Activated T-cell treated with anti-CD3 and anti-CD28 coated beads, Interleukin-2, amount 50 U/mL, for 1 hour (primary cell): ENCODE measurements at places on chromosomes 5 and 9.

DNA sequence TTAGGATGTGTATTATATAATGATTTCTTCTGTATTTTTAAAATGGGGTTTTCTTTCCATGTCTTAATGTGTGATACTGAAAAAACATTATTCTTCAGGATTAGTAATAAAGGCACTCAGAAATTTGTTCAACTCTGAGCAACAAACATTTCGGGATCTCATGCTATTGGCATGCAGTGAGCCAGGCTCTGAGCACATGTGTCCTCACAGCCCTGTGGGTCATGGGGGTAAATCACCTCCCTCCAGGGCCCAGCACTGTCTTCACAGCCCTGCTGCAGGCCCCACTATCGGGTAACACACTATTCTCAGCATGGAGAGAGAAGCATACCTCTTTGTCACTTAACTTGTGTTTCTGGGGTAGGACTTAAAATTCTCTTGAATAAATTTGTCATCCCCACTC lies 14.0 kb downstream of the TMEM174 start:
- DNase-seq: no peak

GRCh38 chr5:154445422-154446194 lies at the start of gene SAP30L:
Gene SAP30L, plus strand, starts transcription at chr5:154445997. Its CDS starts 608 bp downstream, at chr5:154446605.
- peak; percentile 99 for DNase-seq

DNA sequence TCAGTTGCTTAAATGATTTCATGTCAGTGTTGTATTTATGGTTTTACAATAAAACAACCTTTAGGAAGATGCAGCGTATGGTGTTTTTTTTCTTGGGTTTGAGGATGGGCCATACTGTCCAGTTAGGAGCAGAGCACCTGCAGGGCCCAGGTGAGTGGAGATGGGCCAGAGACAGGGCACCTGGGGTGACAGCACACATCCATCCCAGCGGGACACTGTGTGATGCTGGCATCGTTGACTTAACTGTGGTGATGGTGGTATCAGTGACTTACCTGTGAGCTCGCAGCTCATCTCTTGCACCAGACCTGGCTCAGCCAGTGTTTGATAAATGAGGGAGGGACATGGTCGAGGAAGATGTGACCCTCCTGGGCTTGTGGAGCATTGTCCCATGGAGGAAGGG lies 21.6 kb downstream of the AMBP start:
- DNase-seq: no peak

- no peak for DNase-seq
These were observed 127.2 kb upstream of the ADAMTSL1 start for GRCh38 chr9:18346745-18347144.

DNA sequence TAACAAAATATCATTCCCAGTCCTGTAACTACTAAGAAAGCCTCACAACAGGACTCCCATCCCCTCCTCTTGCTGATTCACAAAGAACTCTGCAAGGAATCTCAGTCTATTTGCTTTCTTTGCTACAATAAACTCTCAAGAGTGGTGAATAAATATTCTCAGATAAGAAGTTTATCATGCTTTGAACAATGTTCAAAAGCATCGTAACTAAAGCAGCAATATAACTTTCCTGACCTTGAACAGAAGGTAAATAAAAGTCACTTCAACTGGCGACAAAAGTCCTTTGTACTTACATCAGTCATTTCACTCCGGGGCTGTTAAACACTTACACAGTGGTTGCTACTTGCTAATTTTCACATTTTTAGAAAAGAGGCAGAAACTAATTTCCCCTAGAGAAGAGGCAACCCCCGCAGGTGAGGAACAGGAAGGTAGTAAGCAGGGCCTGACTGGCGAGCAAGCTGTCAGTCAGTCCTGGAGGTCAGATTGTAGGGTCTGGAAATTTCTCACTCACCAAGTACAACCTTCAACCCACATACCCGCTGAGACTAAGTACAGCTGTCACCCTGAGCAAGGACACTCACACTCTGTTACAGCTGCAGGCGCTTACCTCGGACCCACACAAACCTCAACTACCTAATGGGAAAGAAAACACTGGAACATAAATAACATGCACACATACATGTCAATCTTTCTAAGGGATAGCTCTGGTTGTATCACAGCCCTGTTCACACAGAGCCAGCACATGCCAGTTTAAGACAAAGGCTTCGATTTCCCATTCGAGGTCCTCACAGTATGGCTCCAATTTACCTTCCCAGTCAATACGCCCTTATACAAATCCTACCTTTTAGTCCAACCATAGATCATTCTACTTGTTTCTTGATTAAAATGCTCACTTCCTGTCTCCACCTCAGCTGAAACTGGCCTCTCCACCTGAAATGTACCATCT lies 104.6 kb upstream of the RETREG1 start:
- DNase-seq: no peak

DNA sequence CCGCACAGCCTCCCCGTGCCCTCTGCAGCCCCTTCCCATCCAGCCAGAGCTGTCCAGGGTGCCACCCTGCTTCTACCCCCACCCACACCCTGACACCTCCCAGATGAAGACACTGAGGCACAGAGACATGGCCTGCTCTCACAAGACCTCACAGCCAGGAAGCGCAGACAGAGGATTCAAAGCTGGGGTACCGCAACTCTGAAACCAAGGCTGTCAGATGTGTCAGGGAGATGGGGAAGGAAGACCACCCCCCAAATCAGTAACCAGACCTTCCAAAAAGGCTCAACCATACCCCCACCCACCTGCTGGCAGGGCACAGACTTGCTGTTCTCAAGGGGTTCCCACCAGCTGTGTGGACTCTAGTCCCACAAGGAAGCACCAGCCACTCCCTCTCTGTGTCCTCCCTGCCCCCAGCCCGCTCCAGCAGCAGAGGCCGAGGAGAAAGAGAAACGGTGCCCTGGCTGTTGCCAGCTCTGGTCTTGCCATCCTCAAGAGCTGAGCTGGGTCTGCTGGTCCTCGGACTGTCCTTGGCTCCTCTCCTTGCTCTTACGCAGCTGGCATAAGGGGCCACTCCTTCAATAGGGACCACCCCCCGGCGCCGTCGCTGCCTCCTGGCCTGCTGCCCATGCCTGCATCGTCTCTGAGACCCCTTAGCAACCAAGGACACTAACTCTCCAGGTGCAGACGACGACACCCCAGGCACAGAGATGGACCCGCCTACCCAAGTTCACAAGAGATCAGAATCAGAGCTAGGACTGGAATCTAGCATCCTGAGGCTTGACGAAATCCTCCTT lies 699 bp downstream of the AKNA start:
- no peak for DNase-seq

DNA sequence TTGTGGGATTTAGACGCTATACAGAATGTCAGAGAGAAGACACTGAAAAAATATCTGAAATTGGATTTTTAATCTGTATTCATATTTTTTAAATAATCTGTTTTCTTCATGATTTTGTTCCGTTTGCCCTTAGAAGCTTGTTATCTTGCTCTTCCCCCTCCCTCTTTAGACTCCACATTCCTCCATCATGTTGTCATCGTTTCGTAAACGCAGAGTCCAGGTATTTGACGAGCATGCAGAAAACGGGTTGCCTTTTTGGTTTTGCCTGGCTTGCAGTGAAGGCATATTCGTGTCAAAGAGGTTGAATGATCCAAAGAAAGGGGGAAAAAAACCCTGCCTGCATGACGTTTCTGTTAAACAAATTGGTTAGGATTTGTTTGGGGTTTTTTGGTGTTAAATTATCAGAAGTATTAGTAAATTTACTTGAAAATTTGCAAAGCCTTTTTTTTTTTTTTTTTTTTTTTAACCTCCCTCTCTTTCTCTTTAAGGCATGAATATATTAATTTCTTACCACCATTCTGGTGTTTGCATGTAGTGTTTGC lies 2.9 kb downstream of the SPTAN1 start:
- DNase-seq: no peak

DNA sequence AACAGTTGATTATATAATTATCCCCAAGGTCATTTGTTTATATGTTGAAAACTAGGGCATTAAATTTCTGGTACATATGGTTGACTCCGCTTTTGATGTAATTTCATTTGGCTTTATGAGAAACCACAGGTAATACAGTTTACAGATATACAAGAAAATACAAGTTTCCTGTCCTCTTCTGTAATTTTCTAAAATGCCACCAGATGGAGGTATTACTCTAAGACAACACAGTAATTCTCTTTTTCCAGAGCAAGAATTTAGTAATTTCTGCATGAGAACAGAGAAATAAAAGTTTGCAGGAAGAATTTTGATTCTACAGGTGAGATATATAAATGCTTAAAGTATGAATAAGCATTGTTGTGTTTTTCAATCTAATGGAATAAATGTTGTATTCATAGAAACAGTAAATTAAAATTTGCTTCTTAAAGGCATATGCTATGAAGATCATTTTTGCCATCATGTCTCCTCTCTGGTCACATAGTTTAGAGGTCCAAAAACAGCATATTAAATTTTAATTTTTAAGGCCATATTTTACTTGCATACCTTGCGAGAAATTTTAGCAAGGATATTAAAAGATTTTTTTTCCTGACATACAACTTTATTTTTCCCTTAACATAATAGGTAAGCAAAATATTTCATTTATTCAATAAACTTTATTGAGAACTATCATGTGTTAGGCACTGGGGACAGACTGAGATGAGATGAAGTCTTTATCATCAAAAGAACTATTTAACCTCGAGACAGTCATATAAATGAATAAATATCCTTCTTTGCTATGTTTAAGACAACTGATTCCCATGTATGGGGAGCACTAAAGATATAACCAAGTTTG lies 22.7 kb downstream of the CHD1 start:
- DNase-seq: no peak

DNA sequence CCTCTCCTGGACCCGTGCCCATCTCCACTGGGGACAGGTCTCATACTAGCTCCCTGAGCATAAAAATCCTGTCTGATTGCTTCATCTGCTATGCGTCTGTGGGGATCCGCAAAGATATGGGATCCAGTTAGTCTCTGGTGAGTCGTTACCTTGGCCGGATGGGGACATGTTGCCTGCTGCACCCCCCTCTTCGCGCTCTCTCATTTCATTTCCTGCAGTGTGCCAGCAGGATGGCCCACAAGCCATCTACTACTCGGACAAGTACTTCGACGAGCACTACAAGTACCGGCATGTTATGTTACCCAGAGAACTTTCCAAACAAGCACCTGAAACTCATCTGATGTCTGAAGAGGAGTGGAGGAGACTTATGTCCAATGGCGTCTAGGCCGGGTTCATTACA lies 17.0 kb upstream of the CEP78 start:
- DNase-seq: no peak

DNA sequence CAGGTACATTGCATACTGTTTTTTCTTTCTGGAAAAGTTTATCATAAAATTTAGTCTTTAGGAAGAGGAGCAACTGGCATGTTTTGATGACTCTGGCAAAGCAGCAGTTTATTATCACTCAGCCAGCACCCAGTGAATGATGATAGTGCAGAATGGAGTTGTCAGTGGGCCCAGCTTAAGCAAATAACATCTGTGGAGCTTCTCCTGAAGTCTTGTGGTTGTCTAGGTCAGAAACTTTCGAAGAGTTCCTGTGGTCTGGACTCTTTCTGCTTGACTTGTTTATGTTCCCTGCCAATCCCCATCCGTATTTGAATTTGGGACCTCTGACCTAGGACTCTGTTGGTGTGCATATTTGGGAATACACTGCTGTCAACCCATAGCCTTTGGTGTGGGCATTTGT lies 38.1 kb upstream of the C5orf47 start:
- DNase-seq: no peak

GRCh38 chr5:178145965-178146820 lies 7.5 kb downstream of the NHP2 start:
- DNase-seq: peak; percentile 81

DNA sequence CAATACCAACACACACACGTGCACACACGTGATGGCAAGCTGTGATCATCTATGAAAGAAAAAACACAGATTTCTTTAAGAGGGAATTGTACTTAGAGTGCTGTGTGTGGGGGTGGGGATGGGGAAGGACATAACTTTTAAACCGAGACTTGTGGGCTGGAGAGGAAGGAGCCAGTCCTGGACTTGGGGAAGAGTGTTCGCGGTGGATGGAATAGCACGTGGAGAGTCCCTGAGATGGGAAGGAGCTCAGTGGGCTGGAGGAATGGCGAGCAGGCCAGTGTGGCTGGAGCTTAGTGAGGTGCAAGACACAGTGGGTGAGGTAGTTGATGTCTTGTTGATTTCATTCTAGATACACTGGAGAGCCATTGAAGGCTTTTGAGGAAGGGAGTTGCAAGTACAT lies 78.5 kb downstream of the RGS3 start:
- no peak for DNase-seq

DNA sequence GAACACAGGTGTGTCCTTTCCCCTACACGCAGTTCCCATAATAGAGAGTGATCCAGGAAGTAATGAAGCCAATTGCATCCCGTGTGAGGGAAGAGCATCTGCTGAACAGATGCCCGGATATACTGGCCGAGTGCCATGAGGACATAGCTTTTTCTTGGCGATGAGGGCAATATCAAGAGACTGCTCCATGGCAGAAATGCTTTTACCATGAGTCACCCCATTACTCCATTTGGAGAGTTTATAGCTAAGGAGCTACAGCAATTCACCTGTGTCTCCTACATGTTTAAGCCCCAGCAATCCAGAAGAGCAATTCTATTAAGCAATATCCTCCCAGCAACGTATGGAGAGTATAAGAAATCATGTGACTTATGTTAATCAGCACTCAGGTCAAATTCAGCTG lies 222.0 kb upstream of the KLF4 start:
- no peak for DNase-seq

GRCh38 chr5:139863855-139864558 lies 68.4 kb downstream of the PSD2 start:
- peak; percentile 64 for DNase-seq

GRCh38 chr5:17174965-17175364 lies 42.5 kb upstream of the BASP1 start:
- no peak for DNase-seq

GRCh38 chr5:13606051-13606450 lies 338.4 kb downstream of the DNAH5 start:
- no peak for DNase-seq

GRCh38 chr9:112043423-112043822 lies 131.7 kb downstream of the SUSD1 start:
- no peak for DNase-seq

DNA sequence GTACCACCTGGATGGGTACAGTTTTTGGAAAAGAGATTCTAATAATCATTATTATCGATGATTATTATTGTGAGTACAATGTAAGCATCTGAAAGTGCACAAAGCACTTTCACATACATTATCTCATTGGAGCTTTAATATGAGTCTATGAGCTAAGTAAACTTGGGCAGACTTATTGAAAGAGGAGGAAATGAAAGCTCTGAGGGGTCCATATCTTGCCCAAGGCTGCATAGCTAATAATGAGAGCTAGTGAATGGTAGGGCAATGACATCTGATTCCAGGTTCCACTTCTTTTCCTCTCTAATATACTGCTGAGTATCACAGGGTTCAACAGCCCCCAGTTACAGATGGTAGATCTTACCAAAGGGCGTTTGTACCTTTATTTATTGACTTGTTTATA lies 26.1 kb downstream of the TIMD4 start:
- DNase-seq: no peak

- DNase-seq: no peak
These were observed 41.6 kb upstream of the SLC36A2 start for GRCh38 chr5:151388960-151389359.

DNA sequence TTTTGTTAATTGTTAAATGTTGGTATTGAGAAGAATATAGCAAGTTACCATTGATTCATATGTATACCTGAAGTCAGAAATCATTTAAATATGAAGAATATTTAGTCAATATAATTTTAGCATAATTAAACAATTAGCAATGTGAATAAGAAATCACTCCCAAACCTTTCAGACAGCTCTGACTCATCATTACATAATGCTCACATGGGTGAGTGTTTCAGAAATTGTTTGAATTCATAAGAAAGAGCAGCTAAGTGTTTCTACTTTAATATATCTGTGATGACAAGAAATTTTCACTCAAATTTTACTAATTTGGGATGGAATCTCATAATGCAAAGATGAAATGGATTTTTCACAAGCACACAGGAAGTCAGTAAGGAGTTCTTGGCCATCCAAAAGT lies 42.0 kb upstream of the CDC42SE2 start:
- DNase-seq: no peak
